ENCODE measurements at places on chromosomes 11 and 22.
A peak's percentile ranks its signal among the peaks of the same experiment; 100 is the strongest.

DNA sequence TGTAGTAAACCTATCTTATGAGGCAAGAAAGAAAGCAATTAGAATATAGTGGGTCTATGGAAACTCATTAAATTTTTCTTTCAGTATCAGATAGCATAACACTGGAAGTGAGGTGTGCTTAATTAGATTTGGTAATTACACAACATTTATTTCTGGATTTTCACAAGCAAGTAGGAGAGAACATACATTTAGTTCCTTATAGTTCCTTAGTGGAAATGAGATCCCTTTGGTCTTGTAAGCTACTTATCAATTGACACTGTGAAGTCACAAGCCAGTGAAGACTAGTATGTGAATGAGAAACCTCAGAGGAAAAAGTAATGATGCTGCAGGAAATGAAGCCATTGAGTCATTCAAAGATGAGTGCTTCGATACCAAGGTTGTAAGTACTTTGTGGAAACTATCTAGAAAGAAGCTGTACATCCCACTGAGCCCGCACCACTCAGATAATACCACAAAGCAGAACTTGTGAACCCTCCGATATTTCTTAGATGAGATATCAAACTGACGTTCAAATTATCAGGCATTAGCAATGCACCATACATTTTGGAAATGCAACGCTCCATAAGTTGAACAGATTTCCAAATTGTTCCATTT is 53.5 kb downstream of the ENTHD1 start:
- DNase-seq = no peak
- no peaks in the 10 kb centered on the region for H3K4me1 ChIP-seq
- H3K27ac ChIP-seq = no peak overlapping the region
- no peaks in the 10 kb centered on the region for H3K36me3 ChIP-seq

DNA sequence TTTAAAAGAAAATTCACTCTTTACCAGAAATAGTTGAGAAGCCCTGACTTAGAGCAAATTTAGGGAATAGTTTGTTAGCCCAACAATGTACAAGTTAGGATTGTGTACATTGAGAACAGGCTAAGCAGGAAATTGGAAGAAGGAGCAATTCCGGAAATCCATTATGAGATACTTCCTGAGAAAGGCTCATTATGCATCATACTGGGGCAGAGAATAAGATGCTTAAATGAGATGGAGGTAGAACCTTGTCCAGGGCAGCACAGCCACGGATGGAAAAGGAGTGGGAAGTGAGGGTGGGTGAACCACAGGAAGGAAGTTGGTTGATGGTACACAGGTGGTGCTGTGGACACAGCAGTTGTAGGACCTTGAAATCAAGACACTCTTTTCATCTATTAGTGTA is 180.2 kb downstream of the PGR start:
- H3K27me3 ChIP-seq = no peaks in the 10 kb centered on the region
- no peaks in the 10 kb centered on the region for H3K36me3 ChIP-seq
- no peak overlapping the region for H3K4me3 ChIP-seq
- no peaks in the 10 kb centered on the region for H3K4me1 ChIP-seq
- no peak overlapping the region for H3K27ac ChIP-seq

DNA sequence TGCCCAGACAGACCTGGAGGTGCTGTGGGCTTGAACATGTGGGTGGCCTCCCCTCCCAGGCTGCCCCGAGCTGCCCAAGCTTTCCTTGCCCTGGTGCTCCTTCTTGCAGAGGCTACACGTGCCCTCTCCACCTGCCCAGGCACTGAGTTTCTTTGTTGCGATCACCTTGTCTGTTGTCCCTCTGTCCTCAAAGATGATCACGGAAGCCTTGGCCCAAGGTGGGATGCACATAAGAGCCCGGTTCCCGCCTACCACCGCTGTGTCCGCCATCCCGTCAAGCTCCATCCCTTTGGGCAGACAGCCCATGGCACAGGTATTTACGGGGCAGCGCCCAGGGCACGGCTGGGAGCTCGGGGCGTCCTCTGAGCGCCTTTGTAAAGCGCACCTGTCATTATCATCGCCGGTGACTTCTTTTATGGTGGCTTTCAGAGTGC is 67.5 kb downstream of the MED15 start:
- no peaks in the 10 kb centered on the region for H3K27me3 ChIP-seq
- peak; percentile 48 for DNase-seq
- H3K4me3 ChIP-seq = no peak overlapping the region

- no peaks in the 10 kb centered on the region for H3K36me3 ChIP-seq
- no peaks in the 10 kb centered on the region for H3K4me1 ChIP-seq
- no peak overlapping the region for H3K27ac ChIP-seq
Observed at GRCh38 chr11:30868626-30869081, 282.5 kb upstream of the MPPED2 start.

- DNase-seq = no peak
- H3K4me1 ChIP-seq = no peaks in the 10 kb centered on the region
- H3K27ac ChIP-seq = no peak overlapping the region
- no peaks in the 10 kb centered on the region for H3K27me3 ChIP-seq
- H3K36me3 ChIP-seq = no peaks in the 10 kb centered on the region
Observed at GRCh38 chr11:43735115-43735514, 54.6 kb downstream of the HSD17B12 start.

GRCh38 chr11:44146931-44147330 is 51.5 kb downstream of the EXT2 start:
- H3K27me3 ChIP-seq = no peaks in the 10 kb centered on the region
- no peak overlapping the region for H3K4me3 ChIP-seq
- H3K36me3 ChIP-seq = no peaks in the 10 kb centered on the region
- no peak overlapping the region for H3K27ac ChIP-seq
- DNase-seq = no peak

- DNase-seq = no peak
- no peak overlapping the region for H3K4me3 ChIP-seq
- H3K4me1 ChIP-seq = no peaks in the 10 kb centered on the region
- H3K27ac ChIP-seq = no peak overlapping the region
- no peaks in the 10 kb centered on the region for H3K27me3 ChIP-seq
Observed at GRCh38 chr11:110085255-110085838, 7.8 kb upstream of the ZC3H12C start.

GRCh38 chr22:25051073-25051472 is 98.6 kb downstream of the KIAA1671 start:
- H3K36me3 ChIP-seq = no peaks in the 10 kb centered on the region
- no peak for DNase-seq
- no peaks in the 10 kb centered on the region for H3K27me3 ChIP-seq
- peak overlapping the region; percentile 62 for H3K27ac ChIP-seq

DNA sequence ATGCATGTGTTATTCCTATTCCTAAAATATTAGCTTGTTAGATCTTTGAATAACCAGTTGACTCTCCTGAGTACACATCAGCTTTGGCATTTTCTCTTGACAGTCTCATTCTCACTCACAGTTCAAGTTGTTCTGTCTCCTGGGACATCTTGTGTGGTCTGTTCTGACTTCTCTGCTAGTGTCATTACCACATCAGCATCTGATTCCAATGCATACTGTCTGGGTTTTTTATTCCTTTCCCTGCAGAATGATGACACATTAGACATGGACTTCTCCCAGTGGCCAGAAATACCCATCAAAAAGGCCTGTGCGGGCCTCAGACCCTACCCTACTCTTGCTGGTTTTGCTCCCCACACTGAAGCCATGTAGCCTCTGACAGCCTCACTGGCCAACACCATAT is 2.7 kb downstream of the ZNF74 start:
- DNase-seq = no peak
- no peak overlapping the region for H3K27ac ChIP-seq
- H3K36me3 ChIP-seq = no peaks in the 10 kb centered on the region
- no peaks in the 10 kb centered on the region for H3K27me3 ChIP-seq
- H3K4me1 ChIP-seq = peaks cover 19% of the 10 kb centered on the region

DNA sequence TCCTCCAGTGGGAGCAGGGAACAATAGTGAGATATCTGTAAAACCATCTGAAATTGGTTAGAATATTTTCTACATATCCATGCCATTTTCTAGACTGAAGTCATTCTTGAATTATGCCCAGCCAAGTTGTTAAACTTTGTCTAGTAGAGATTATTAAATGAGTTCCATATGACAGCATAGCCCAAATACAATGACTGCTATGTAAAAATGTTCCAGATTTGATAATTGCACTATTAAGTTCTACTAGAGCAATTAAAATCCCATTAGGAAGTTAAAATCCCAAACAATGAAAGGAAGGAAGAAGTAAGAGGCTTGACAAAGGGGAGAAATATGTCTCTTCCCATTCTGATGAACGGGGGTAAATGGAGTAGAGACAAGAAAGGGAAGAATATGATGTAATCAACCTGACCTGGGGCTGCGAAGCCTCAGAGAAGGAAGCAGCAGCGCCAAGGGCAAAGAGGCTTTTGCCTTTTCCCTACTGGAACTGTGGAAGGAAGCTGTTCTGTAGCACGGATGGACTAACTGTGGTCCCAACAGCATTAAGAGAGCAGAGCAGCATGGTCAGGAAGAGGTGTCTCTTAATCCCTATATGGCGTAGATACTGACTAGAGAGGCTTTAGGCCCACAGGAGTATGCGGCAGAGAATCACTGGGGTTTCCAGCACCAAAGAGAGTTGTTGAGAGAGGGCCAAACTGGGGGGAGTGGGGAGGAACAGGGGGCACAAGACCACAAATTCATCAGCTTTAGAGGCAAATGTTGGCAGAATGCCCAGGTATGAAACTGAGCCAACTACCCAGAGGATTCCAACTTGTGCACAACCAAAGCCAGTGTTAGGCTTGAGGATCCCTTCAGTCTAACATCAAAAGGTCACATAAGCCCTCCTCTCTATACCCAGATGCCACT is 26.7 kb downstream of the RRP8 start:
- no peak for DNase-seq
- H3K4me1 ChIP-seq = no peaks in the 10 kb centered on the region
- H3K27ac ChIP-seq = peak overlapping the region; percentile 65

- no peak overlapping the region for H3K27ac ChIP-seq
- H3K36me3 ChIP-seq = no peaks in the 10 kb centered on the region
- no peaks in the 10 kb centered on the region for H3K4me1 ChIP-seq
- no peaks in the 10 kb centered on the region for H3K27me3 ChIP-seq
Observed at GRCh38 chr11:83475760-83476159, 189.6 kb upstream of the CCDC90B start.

DNA sequence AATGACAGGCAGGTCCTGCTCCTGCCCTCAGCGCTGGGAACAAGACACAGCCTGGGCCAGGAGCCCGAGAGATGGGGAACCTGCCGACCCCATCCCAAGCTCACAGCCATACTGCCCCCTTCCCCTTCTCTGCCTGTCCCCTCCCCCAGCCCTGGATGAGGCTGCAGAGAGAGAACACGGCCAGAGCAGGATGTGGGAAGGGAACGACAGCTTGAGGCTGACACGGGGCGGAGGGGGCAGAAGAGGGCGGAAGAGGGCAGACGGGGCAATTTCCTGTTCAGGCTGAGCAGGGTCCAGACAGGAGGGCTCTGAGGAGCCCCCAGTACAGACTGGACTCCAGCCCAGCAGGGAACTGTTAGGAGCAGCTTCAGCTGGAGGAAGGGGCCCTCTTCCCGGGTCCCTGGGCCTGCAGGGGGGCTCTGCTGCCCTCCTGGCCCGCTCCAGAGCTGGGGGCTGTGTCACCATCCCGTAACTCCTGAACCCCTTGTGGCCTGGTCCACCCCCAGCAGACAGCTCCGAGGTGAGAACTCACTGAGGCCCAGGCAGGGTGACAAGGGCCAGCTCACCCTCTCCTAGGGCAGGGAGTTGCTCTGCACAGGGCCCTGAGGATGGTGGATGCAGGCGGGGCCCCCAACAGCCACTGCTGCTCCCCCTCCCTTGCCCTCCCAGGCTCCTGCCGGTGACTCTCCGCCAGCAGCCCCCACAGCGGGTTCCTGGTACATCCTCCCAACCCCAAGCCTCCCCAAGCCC is 5.7 kb downstream of the CTSD start:
- H3K36me3 ChIP-seq = no peaks in the 10 kb centered on the region
- no peak overlapping the region for H3K4me3 ChIP-seq
- H3K27me3 ChIP-seq = no peaks in the 10 kb centered on the region
- H3K4me1 ChIP-seq = peaks cover 34% of the 10 kb centered on the region
- H3K27ac ChIP-seq = peak overlapping the region; percentile 96
- DNase-seq = peak; percentile 58

DNA sequence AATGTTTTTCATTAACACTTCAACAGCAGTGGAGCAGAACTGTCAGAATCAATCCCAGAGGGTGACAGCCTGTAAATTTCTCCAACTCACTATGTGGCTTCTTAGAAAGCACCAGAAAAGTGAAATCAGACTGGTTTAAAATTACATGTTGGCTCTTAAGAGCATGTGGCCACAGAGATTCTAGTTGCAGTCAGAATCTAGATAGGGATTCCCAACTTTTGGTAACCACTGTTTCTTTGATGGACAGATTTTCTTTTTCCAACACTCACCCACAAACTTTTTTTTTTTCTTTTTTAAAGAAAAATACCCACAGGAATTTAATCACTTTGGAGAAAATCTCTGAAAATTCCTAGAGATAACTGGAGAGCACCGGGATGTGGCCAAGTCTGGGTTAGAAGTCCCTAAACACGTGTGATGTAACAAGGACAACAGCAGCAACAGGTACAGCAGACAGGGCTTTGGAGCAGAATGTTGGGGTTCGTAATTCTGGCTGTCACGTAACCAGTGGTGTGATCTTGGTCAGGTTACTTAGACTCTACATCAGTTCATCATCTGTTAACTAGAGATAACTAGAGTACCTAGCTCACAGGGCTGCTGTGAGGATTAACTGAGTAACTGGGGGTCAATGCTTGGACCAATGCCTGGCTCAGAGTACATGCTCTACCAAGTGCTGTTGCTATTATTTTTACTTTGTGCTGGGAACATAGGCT is 100.1 kb downstream of the NAT10 start:
- H3K27ac ChIP-seq = no peak overlapping the region
- no peak for DNase-seq
- H3K4me3 ChIP-seq = no peak overlapping the region
- H3K36me3 ChIP-seq = no peaks in the 10 kb centered on the region

DNA sequence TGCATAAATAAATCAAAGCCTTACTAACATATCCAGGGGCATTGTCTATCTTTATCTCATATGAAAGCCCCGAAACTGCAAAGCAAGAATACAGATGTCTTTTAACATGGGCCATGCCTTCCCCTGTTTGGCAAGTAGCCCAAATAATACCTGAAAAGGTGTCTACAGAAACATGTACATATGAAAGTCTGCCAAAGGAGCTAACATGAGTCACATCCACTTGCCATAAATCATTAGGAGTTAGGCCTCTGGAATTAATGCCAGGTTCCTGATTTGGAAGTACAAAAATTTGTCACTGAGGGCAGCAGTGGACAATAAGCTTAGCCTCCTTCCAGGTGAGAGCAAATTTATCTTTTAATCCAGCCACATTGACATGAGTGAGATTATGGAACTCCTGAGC is 85.5 kb upstream of the PGR start:
- no peaks in the 10 kb centered on the region for H3K4me1 ChIP-seq
- no peak overlapping the region for H3K4me3 ChIP-seq
- no peak overlapping the region for H3K27ac ChIP-seq

- H3K27ac ChIP-seq = peak overlapping the region; percentile 83
- peak; percentile 72 for DNase-seq
- H3K27me3 ChIP-seq = no peaks in the 10 kb centered on the region
Observed at GRCh38 chr22:43126501-43127165, 16.1 kb downstream of the BIK start.

GRCh38 chr11:83659466-83659865 is 373.3 kb upstream of the CCDC90B start:
- no peaks in the 10 kb centered on the region for H3K27me3 ChIP-seq
- DNase-seq = no peak
- no peak overlapping the region for H3K4me3 ChIP-seq
- no peaks in the 10 kb centered on the region for H3K36me3 ChIP-seq
